ENCODE measurements at places on chromosomes 12 and 14.

GRCh38 chr14:67940486-67941455 is 121.2 kb downstream of the RAD51B start:
- DNase-seq = no peak

DNA sequence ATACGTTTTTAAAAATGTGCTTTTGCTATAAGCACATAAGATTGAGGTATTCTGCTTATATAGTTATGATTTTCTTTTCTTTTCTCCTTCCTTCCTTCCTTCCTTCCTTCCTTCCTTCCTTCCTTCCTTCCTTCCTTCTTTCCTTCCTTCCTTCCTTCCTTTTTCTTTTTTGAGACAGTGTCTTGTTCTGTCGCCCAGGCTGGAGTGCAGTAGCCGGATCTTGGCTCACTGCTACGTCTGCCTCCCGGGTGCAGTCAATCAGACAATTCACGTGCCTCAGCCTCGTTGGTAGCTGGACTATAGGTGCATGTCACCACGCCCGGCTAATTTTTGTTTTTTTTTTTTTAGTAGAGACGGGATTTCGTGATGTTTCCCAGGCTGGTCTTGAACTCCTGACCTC is 5.8 kb downstream of the CFAP54 start:
- DNase-seq = no peak

DNA sequence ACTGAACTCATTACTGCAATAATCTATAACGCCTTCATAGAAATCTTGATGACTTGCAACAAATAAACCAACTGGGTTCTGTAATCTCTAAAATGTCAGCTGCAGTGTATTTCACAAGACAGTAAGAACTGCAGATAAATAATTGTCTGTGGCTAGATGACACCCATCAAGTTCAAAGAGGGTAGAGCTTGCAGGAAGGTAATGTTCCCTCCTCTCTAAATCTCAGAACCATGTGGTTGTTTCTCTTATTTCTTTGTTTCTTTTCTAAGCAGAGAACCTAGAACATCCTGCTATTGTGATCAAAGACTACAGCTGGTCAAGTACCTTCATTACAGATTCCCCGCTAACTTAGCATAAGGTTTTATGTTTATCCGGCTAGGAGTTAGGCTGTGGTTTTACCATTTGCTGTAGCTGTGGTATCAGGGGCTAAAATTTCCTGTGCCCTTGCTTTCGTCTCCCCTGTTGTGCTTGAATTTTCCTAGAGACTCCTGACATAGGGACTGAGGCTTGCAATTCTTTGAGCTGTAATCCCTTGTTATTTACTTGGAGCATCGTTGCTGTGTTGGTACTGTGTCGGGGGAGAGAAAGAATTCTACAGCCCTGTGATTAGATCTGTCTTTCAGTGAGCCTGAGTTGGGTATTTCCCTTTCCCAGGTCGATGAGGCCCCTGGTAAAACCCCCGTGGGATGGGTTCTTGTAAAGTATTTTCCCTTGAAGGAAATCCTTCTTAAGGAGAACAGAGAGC is 253.1 kb upstream of the BTG1 start:
- DNase-seq = no peak

- no peak for DNase-seq
Observed at GRCh38 chr12:64950711-64951298, 126.4 kb downstream of the TBC1D30 start.

- no peak for DNase-seq
Observed at GRCh38 chr12:123790905-123791467, 28.9 kb downstream of the DNAH10 start.

DNA sequence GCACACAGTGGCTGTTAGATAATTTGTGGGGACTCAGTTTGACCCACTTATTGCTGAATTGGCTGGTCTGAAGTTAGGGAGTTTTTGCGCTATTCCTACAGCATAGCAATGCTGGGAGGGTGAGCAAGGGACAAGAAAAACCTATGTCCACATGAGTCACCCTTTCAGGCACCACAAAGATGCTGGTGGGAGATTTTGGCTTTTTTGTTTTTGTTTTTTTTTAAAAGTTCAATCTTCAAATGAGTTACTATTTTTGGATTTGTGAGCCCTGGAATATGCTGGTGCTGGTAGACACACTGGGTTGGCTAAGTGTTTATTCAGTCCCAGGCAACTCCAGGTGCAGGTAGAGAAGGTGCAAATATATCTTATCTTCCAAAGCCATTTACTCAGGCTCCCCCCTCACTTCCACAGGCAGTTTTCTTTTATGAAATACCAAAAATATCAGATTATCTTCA is 143.4 kb downstream of the BTG1 start:
- no peak for DNase-seq

- DNase-seq = no peak
Observed at GRCh38 chr12:101459642-101460346, 15.3 kb upstream of the SPIC start.

DNA sequence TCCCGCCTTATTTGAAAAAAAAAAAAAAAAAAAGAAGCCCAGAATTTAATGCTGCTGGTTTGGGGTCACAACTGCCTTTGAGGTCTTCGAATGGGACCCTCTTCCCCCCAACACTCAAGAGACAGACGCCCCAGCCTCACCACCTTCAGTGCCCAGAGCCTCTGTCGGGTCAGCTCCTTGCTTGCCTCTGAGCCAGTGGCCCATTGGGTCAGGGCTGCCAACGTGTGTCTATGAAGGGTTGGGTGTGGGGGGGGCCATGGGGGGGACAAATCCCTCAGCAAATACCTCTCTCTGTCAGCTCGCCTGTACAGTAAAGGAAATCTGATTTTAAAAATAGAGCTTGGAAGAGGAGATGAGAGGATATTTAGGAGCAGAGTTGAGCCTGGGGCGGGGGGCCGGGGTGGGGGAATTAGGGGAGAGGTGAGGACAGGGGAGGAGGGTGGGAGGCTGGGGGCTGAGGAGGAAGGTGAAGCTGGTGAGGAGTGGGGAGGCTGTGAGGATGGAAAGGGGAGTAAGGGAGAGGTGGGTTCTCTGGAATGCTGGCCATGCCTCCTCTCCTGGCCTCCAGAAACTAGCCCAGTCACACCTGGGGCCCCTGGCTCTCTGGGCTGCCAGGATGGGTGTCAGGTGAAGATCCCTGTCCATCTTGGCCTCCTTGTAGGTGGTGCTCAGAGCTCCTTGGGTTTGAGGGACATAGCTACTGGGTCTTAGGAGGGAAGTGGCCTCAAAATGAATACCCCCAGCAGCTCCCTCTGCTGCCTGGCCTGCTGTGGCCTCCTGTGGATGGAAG is 13.3 kb downstream of the RTL1 start:
- DNase-seq = no peak

DNA sequence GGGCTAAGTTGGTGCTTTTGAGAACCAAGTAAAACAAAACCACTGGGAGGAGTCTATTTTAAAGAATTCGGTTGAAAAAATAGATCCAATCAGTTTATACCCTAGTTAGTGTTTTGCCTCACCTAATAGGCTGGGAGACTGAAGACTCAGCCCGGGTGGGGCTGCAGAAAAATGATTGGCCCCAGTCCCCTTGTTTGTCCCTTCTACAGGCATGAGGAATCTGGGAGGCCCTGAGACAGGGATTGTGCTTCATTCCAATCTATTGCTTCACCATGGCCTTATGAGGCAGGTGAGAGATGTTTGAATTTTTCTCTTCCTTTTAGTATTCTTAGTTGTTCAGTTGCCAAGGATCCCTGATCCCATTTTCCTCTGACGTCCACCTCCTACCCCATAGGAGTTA is 1.8 kb upstream of the RAB5B start:
- DNase-seq = no peak

DNA sequence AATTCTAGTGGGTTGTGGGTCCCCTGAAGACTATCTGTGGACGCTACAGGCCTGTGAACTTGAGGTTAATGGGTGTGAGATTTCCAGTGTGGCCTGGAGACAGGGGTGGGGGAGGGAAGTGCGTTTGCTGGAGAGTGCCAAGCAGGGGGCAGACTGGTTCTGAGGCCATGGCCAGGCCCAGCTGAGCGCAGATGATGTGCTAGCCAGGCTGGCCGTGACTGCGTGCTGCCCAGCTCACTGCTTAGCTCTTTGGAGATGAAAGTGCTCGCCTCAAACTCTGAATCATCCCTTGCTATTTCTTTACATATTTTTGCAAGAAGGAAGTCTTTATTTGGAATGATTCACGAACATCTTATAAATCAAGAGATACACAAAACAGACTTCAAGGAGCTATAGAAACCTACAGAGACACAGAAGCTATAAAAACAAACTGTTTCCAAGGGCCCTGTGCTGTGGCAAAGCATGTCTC is 75.2 kb upstream of the PLEKHG3 start:
- peak; percentile 82 for DNase-seq

GRCh38 chr12:96882862-96883261 is 24.2 kb upstream of the NEDD1 start:
- peak; percentile 45 for DNase-seq

DNA sequence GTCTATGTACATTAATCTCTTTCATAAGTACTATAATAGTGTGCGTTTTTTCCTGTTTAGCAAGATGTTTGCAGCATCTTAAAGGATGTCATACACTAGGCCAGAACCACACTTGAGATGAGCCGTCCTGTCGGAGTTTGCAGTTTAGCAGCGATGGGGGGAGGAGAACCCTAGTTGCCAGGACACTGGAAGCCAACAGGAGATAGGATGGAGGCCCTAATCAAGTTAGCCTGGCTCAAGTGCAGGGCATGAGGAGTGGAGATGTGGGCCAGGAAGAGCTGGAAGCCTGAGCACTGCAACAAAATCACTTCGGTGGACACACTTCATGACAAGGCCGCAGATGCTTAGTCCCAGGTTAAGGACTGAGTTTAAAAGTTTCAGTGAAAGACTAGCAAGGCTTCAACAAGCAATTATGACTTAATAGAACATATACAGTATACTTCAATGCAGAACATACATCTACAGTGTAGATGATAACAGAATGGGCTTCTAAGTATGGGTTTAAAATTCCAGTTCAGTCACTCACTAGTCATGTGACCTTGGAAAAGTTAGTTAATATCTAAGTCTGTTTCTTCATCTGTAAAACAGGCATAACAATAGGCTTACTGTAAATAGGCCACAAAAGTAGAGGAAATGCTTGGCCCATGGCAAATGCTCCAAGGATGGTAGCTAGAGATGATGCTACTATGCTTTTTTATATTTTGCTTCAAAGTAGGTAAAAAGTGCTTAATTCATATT is 77.1 kb downstream of the PTPN21 start:
- no peak for DNase-seq

DNA sequence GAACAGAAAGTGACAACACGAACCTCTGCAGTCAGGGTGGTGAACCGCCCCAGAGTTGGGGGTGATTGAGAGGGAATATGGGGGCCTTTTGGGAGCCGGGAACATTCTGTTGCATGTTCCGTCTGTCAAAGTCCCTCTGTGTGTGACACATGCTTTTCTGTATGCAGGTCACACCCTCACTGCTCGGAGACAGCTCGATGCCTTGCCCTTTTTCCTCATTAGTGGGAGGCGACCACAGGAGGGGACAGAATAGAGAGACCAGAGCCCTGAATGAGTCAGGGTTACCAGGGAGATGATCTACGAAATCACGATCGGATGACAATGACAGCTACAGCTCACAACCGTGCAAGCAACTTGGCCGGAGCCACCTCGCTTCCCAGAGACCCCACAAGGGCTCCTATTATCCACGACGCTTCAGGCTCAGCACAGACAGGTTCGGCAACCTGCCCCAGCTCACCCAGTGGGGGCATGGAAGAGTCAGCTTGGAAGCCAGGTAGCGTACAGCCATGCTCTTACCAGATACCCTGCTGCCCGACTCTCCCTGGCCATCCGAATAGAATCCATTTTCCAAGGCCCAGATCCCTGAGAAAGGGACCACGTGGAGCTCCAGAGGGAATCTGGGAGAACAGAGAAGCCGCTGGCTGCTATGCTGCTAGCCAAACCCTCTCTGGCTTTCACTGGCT is 38.8 kb downstream of the TESC start:
- no peak for DNase-seq

GRCh38 chr12:40618636-40619035 is 73.6 kb upstream of the CNTN1 start:
- DNase-seq = no peak

DNA sequence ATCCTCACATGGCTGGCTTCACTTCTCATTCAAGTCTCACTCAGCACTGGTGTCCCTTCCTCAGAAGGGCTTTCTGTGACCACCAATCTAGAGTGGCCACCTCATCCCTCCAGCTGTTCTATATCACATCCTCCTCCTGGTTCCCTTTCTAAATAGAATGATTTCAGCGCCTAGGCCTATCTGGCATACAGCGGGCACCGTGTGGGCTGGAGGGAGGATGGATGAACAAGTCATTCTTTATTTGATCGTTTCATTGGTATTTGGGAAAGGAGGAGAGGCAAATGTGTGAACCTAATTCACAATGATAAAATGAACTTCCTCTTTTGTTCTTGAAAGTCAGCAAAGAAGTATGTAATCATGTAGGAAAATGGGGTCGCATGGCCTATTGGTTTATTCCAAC is 394.2 kb downstream of the DPF3 start:
- DNase-seq = no peak

DNA sequence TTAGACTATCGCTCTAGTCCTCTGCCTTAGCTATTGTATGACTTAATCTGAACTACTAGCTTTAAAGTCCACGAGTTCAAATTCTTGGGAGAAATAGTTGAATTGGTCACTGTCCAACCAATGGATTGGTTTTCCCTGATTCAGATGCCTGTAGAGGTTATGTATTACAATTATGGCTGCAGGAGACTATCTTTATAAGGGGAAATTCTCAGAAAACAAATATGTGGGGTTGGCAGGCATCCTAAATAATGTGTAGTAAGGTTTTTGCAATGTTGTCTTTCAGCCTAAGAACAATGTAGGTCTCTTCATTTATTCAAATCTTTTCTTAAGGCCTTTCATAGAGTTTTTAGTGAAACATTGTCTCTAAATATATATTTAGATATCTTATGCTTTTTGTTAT is 26.9 kb downstream of the MYRFL start:
- no peak for DNase-seq

GRCh38 chr12:79689477-79690141 is 1.2 kb downstream of the PAWR start:
- DNase-seq = no peak

GRCh38 chr14:55803873-55804553 is 224.0 kb downstream of the KTN1 start:
- no peak for DNase-seq

DNA sequence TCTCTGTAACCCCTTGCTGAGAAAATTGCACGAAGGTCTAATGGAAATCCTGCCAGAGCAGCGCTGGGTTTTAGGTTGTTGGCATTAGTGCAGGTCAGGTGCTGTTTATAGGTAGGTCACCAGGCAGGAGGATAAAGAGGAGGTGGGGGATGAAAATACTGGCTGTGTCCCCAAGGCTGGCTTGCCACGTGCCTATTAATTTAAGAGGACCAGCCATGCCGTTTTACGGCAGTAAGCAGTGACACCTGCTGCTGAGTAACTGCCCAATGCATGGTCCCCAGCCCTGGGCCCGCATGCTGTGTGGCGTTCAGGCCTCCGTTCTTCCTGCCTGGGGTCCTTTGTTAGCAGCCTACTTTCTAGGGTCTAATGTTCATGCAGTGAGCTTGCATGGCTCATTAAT is 67.2 kb downstream of the WDR20 start:
- no peak for DNase-seq

DNA sequence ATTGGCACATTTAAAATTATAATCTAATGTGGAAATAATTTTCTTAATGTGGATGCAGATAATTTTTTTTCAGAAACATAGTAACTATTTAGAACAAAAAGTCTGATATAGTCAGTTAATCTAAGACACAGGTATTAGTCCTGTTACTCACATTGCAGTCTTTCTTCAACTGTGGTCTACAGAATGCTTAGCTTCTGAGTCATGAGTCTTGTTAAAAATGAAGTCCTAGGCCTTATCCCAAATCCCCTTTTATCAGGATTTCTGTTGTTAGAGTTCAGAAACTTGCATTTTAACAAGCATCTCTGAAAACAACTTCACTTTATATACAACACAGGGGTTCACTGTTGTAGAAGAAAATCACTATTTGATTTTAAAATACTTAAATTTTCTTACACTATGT is 112.2 kb downstream of the SLC16A7 start:
- DNase-seq = no peak

Data from amniotic stem cell (primary cell).